ENCODE measurements at places on chromosomes 5 and 9.
A peak's percentile ranks its signal among the peaks of the same experiment; 100 is the strongest.

DNA sequence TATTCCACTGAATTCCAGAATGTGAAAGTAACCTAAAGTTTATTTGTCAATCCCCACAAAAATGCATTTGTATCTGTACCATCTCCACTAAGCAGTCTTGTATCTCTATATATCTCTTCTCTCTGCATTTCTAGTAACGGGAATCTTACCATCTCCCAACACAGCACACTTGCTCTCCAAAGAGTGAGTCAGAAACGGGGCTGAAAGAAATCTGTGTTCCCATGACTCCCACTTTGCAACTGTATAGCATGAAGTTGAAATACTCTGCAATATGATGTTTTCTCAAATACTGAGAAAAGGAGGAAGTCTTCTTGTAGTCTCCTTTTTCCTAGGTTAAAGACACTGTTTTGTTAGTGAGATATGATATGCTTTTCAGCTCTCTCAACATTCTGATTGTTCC is 848.8 kb upstream of the ACO1 start:
- DNase-seq, result no peak

GRCh38 chr9:134988706-134989105 is 71.0 kb upstream of the FCN1 start:
- DNase-seq, result no peak

- DNase-seq, result no peak
Observed at GRCh38 chr5:1515921-1516571, 7.7 kb downstream of the LPCAT1 start.

- no peak for DNase-seq
Observed at GRCh38 chr5:96863949-96864584, 12.2 kb upstream of the ERAP2 start.

DNA sequence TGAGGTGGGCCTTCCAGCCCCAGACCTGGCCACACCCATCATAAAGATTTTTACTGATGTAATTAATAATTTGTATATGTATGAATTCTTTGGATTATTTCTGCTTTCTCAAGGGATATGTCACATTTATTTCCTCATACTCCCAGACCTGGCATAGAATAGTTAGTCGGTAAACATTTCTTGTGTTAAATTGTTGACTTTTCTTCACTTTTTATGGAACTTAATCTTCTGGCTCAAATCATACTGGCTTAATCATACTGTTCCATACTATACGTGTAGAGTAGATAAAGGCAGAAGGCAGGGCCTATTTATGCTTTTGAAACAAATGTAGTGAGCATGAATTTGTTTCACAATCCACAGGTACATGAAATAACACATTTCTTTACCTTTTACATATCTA is 155.8 kb downstream of the DEPDC1B start:
- DNase-seq, result no peak

DNA sequence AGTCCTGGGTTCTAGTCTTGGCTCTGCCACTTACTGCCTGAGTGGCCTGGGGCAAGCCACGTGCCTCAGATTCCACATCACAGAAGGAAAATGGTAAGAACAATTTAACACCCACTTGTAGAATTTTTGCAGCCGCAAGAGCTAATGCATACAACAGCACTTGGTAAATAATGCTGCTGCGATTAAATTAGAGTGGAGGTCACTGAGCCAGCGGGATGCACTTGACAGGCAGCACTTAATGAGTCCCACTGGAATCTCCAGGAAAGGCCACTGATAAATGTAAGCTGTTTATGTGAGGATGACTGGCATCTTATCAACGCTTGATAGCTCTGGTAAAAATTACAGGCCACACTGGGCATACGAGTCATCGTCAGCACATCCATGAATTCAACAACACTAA is 59.4 kb upstream of the UBTD2 start:
- DNase-seq, result no peak

- DNase-seq, result no peak
Observed at GRCh38 chr5:90184764-90185163, 224.8 kb downstream of the CETN3 start.

- DNase-seq, result no peak
Observed at GRCh38 chr5:109650493-109650892, 39.2 kb upstream of the MAN2A1 start.

- no peak for DNase-seq
Observed at GRCh38 chr9:78031444-78031892, at the start of gene GNAQ. TSS of gene GNAQ (minus strand) at chr9:78031811. CDS start at chr9:78031235, 576 bp downstream.

DNA sequence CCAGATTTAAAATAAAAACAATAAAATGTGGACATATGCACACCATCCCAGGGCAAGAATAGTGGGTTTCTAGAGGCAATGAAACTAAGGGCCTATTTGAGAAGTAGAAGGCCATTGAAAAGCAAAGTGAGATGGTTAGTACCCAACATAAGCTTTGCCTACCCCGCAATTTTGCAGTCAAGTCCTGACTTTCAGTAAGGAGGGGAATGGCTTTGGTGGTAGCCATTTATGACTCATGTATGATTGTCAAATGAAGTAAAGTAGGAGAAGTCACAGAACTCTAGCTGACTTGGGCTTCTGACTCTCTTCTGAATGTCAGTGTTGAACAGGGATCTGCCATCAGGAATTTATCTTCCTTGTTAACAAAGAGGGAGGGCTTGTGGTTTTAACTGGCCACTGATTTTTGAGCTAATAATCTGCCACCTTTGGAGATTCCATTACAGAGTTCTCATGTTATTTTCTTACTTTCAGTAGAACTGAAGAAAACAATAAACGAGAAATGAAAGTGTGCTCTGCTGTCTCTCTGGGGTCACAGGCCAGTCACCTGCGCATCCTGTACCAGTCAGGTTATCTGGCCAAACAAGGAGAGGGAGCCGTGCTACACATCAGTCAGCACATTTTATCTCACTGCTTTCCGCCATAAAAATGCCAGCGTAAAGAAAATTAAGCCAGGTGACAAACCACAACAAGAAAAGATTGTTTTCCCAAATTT is 14.3 kb upstream of the SNCAIP start:
- peak; percentile 43 for DNase-seq

DNA sequence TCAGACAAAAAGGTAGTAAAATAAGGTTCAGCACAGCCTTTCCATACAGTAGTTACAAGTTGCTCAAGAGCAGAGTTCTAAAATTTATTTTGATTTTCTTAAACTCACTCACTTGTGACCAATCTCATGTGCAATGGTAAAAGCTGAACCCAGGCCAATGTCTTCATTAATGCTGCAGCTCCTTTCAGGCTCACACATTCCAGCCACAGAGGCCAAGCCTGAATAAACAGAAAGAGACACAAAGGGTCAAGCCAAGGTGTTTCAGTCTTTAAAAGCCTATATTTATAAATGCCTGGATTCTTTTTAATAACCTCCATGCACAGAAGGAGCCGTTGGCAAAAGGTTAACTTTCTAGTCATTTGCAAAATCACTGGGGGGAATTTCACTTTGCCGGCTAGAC is 152.5 kb downstream of the ADAMTS6 start:
- no peak for DNase-seq

DNA sequence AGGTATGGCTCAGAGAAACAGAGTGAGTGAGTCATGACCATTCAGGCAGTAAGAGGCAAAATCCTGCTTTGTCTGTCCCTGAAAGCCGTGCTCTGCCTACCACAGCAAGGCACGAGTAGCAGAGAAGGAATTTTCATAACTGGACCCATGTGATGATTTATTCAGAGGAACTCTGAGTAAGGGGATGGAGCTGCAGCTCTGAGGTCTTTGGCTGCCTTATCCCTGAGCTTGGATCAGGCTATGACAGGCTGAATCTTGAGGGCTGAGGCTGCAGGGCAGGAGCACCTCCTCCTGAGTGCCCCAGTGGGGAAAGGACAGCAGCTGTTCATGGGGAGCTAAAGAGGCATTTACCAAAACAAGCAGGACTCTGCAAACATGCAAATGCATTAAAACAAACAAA is 183.4 kb downstream of the PAPPA start:
- no peak for DNase-seq

DNA sequence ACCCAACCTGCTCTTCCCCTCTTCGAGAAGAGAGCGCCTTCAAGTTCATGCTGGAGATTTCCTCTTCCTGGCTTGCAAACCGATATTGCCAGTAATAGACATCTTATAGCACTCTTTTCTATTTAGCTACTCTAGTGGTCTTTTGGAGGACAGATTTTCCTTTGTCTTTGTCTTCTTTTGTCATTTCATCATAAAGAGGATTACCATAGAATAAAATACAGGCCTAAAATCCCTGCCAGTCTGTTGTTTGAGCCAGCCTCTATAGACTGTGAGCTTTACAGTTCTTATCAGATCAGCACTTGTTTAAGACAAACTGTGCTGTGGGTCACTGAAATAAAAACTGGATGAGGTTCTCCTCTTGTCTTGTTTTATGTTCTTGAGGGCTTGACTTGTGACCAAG is 802.8 kb downstream of the NR2F1-AS1 start:
- DNase-seq, result no peak

- DNase-seq, result no peak
Observed at GRCh38 chr5:137313526-137314175, 185.5 kb downstream of the SPOCK1 start.

GRCh38 chr9:70948744-70949143 is 172.7 kb downstream of the TRPM3 start:
- no peak for DNase-seq

DNA sequence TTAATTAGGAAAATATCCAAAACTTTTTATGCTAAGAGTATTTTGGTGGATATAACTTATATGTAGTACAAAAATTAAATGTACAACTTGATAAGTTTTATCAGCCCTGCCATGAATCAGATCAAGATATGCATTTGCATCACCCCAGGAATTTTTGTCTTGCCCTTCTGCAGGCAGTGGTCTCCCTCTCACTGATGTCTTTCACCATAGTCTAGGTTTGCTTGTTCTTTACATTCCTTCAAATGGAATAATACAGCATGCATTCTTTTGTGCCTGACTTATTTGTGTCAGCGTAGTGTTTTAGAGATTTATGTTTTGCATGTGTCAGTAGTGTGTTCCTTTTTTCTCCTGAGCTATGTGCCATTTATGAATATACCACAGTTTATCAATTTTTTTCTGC is 36.4 kb downstream of the RNF180 start:
- no peak for DNase-seq

GRCh38 chr9:135736979-135737839 is 35.2 kb downstream of the KCNT1 start:
- no peak for DNase-seq

DNA sequence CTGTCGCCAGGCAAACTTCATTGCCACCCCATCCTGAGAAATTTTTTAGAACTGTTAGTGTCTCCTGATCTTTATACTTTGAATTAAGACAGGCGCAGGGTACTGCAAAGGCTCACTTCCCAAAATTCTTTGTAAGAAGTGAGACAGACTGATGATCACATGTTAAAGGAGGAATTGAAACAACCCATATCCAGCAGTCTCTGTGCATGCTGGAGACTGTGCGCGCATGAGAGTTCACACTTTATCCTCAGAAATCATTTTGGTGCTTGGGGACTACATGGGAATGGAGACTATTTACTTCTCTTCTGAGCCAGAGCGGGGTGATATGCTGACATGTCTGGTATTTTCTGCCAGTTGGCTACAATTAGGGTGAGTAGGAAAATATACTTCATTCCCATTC is 91.2 kb downstream of the ZNF474 start:
- no peak for DNase-seq

DNA sequence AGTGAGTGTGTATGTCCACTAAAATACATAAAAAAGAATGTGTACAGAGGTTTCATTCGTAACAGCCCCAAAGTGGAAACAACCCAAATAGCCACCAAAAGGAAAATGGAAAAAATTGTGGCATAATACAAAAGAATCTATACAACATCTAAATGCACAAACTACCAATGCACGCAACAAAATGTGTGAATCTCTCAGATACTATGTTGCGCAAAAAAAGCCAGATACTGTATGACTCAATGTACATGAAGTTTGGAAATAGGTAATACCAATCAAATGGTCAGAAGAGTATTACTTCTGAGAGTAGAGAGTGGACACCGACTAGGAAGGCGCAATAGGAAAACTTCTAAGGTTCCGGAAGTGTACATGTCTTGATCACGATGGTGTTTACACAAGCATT is 2.4 kb downstream of the XPA start:
- DNase-seq, result no peak

DNA sequence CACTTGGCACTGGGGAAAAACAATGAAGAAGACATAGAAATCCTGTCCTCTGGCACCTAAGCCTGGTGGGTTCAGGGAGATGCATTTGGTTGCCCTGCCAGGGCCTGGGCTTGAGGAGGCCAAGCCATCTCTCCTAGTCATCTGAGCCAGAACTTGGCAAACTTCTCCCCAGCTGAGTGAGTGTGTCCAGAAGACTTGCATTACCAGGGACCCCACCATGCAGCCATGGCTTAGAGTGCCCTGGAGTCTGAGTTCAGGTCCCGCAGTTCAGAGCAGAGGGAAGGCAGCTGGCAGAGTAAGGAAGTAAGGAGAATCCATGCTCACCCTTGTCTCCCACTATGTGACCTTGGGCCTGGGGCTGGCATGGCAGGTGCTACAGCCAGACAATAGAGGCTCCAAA is 37.4 kb upstream of the FCN1 start:
- DNase-seq, result no peak

GRCh38 chr5:99063737-99064136 is 134.9 kb upstream of the CHD1 start:
- no peak for DNase-seq

GRCh38 chr5:115775999-115776398 is 40.5 kb downstream of the CDO1 start:
- DNase-seq, result no peak

- no peak for DNase-seq
Observed at GRCh38 chr5:124661317-124662141, 84.9 kb downstream of the ZNF608 start.

Data from GM06990 (cell line).